Activated CD4-positive, alpha-beta T cell treated with anti-CD3 and anti-CD28 coated beads, Interleukin-2, amount 50 U/mL, for 48 hours (primary cell): ENCODE measurements at places on chromosomes 3 and 15.

DNA sequence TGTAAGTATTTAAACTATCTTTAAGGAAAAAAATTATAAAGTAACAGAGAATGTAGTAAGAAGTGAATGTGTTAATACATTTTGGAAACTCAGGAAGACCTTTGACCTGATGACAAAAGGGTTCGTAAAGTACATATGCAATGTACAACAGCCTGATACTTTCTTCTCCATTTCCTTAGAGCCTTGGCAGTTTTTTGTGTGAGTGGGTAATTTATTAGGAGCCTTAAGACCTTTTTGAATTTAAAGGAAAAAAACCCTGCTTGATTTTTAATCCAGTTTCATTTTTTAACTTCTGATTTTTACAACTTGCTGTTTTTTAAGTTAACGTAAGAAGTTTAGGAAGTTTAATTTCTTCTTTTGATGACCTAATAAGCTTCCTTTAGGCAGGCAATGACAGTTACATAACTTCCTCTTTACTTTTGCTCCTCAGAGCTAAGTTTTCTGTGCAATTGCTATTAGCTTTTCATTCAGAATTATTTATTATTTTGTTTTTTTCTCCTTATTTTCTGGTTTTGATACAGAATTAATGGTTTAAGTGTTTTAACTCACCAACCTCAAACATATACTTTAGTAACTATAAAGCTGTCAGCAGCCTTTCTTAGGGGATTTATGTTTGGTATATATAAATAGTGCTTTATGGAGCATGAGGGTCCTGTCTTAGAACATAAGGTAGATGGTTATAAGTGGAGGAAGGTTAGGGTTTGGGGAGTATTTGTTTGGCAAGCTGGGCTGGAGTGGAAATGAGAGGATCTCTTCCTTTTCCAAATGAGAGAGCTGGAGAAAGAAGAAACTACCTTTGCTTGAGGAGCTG, 35.2 kb downstream of the ARMC8 start:
- no peak for DNase-seq

GRCh38 chr3:115077501-115078250, 69.4 kb downstream of the ZBTB20 start:
- no peak for DNase-seq

- no peak for DNase-seq
Observed at GRCh38 chr3:143001034-143001368, 369 bp upstream of the U2SURP start.

DNA sequence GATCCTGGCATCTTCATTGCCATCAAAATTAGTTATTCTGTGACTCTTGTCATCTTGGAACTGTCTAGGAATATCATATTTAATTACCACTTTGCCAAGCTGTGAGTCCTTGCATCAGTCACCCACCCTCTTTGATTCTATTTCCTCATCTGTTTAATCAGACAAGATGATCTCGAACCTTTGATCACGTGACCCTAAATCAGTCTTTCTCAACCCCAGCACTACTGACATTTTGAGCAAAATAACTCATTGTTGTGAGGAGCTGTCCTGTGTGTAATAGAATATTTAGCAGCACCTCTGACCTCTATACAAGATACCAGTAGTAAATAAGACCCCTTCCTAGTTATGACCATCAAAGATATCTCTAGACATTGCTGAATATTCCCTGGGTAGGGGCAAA, 343.4 kb upstream of the ARPP21 start:
- DNase-seq: no peak

DNA sequence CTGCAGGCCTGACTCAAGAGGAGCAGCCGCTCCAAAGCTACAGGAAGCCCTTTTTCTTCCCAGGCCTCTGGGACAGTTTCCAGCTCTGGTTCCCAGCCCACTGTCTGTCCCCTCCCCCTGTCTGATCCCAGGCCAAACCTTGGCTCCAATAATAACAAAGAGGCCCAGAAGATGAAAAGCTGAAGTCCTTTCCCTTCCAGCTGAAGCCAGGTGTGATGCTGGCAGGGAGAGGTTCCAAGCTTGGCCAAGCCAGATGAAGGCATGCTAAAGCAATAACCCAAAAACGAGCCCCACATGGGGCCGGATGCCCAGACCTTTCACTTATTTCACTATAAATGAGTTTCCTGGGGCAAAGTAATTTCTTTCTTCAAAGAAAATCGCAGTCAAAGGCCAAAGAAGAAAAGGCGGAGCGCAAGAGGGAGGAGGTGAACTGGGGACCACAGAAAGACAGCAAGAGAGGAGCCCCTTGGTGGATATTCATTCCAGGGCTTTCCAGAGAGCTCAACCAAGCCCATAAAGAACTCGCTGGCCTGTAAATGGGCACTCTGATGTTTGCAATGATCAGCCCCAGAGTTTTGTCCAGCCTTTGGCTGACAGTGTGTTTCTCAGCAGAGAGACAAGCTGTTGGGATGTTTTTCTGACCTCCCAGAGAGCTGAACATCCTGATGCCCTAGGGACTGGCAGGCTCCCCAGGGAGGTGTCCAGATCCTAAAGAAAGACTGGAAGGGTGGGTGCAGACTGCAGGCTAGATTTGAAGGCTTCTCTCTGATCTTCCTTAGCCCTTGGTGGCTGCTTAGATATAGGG, 157.6 kb downstream of the UACA start:
- DNase-seq: no peak

GRCh38 chr15:60740231-60740630, 261.3 kb upstream of the ICE2 start:
- no peak for DNase-seq

- DNase-seq: no peak
Observed at GRCh38 chr3:99419116-99419515, 219.3 kb upstream of the COL8A1 start.

- no peak for DNase-seq
Observed at GRCh38 chr15:83364501-83364900, 80.0 kb upstream of the BNC1 start.

GRCh38 chr3:172089250-172089649, 49.9 kb downstream of the FNDC3B start:
- no peak for DNase-seq

DNA sequence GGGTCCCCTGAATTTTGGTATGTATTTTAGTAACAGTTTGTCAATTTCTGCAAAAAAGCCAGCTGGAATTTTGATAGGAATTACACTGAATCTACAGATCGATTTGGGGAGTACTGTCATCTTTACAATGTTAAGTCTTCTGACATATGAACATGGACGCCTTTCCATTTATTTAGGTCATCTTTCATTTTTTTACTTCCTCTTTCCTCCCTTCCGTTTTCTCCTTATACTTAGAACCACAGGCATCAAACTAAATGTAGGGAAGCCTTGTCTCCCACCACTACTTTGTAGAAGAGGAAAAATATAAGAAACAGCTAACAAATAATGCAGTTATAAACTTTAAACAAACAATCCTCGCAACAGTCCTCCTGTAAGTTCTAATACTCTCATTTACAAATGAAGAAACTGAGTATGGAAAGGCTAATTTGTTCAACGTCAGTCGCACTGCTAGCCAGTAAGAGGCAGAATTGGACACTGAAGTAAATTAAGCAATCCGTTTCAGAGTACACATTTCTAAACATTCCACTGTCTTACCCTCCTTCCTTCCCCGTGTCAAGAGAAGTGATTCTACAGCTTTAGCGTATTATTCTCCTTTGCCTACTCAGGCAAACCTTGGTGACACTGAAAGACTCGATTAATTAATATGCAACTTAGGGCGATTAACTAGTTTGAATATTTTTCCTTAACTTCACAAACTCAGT, 25.6 kb downstream of the RHOA start:
- no peak for DNase-seq

- no peak for DNase-seq
Observed at GRCh38 chr3:170021083-170021482, 16.7 kb upstream of the GPR160 start.

DNA sequence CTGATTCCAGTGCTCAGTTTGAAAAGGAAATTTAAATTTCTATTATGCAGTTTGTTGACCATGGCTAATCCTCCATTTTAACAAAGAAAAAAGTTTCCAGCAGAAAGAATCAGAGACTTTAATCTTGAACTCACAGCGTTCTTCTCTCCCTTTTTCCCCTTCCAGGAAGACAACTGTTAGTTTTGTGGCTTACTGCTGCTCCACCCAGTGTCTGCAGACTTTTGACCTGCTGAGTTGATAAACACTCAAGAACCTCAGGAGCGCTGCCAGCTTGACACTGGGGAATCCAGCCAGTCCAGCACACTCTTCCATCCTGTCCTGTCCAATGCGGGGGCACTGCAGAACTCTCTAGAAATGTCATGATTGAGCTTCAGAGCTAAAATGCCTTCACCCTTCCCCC, 134.6 kb downstream of the LRRC28 start:
- DNase-seq: no peak
